Hematopoietic multipotent progenitor cell treated with erythropoietin and hydrocortisone succinate and interleukin-3 and kit ligand, for 17 days (in vitro differentiated cells): ENCODE measurements at places on chromosomes 12 and 14.

DNA sequence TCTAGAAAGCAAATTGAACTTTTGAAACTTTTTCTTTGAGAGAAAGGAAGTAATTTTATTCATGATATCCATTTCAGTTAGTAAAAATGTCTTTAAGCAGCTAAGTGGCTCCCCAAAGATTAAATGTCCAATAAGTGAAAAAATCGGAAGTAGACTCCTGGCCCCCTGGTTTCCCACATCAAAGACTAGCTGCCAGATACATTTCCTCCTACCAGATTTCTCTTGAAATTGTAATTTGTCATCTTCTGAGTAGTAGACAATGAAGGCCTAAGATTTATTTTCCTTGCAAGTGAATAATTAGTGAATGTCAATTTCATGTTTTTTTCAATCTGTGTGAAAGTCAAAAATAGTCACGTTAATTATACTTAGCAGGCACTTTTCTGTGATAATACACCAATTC is 321.9 kb downstream of the SYT1 start:
- no peak for DNase-seq

GRCh38 chr12:1533602-1534304 is 60.6 kb downstream of the FBXL14 start:
- DNase-seq = no peak

DNA sequence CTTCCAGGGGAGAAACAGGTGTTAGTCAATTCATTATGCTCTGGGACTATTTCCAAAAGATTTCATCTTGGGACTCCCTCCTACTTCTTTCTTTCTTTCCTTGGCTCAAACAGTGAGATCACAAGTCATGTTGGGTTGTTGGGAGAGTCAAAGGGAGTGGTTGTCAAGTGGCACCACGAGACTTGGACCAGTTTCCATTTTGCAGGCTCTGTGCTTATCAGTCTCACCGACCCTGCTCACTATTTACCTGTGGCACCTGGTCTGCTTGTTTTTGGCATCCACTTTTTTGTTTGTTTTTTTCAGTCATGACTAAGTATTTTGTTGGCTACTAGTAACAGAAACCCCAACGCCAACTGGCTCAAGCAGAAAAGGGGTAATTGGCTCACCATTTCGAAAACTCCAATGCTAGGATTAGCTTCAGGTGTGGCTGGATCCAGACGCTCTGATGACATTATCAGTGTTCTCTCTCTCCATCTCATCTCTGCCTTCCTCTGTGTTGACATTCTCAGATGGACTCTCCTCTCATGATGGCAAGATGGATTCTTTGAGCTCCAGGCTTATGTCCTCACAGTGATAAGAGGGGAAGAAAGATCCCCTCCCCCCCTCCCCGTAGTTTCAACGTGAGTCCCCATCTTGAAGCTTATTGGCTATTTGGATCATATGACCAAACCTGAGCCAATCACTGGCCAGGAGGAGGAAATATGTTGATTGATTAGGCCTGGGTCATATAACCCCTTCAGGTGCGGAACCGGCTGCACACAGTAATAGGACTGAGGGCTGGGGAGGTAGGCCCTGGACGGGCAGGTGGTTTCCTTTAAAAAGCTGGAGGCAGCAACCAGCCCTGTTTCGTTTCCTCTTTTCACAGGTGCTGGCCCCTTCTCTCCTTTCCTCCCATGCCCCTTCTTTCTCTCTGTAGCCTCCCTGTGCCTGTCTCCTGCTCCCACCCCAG is 84.2 kb downstream of the AACS start:
- DNase-seq = no peak

DNA sequence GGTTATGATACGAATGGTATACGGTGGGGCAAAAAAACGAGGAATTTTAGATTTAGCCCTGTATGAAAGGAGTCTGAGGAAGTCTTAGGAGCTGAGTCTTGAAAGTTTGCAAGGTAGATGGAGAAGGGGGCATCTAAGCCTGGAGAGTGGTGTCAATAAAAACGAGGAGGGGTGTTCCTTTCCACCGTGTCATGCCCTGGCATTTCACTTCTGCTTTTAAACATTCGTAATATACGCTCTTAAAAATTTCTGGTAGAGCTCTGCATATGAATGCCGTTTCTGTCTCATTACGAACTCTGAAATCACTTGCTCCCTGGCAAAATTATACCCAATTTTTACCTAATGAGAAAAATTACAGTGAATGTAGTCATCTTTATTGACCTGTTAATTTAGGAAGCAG is 170.2 kb downstream of the ERC1 start:
- DNase-seq = no peak

DNA sequence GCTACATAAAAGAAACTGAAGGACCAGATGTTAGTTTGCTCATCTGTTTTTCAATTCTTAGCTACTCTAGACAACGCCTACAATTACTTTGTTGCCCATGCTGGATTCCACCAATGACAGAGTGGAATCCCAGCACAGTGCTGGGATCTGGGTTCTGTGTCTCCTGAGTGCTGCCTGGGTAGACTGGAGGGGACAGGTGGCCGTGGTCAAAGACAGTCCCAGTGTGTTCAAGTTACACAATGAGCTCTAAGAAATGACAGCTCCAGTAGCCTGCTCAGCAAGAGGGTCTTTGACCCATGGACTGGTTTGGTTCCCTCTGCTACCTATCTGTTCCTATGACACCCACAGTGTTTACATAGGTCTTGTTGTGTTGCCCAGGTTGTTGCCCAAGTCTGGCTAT is 38.5 kb downstream of the C2CD5 start:
- DNase-seq = no peak

DNA sequence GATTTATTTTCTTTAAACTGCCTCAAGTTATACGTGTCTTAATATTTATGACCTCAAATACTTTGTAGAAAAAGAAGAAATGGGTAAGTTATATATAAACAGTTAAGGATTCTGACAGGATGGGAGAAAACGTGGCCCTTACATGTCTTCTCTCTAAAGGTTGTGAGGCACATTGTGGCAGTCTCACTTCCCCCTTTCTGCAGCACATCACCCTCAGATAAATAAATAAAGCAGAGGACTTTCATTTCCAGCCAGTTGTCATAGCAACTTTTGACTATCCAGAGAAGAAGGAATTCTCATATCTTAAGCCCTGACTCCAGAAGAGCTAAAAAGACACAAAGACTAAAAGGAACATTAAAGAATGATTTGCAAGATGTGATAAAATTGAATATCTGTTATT is 28.8 kb upstream of the CEP83 start:
- DNase-seq = no peak
